Large intestine (tissue), 12 donors: ENCODE measurements at places on chromosomes 5 and 9. TPM values are rescaled to one million over a fixed set of nuclear protein-coding genes. Genes with fewer than 3 reads are reported as not detected.

GRCh38 chr9:17970277-17970676, 391.4 kb downstream of the SH3GL2 start:
- DNase-seq = no peak

- DNase-seq = no peak
These were observed 29.3 kb downstream of the ATP6V0E1 start for GRCh38 chr5:173012882-173013281.

The AJM1 gene
- polyA plus RNA-seq = 10.4 TPM

DNA sequence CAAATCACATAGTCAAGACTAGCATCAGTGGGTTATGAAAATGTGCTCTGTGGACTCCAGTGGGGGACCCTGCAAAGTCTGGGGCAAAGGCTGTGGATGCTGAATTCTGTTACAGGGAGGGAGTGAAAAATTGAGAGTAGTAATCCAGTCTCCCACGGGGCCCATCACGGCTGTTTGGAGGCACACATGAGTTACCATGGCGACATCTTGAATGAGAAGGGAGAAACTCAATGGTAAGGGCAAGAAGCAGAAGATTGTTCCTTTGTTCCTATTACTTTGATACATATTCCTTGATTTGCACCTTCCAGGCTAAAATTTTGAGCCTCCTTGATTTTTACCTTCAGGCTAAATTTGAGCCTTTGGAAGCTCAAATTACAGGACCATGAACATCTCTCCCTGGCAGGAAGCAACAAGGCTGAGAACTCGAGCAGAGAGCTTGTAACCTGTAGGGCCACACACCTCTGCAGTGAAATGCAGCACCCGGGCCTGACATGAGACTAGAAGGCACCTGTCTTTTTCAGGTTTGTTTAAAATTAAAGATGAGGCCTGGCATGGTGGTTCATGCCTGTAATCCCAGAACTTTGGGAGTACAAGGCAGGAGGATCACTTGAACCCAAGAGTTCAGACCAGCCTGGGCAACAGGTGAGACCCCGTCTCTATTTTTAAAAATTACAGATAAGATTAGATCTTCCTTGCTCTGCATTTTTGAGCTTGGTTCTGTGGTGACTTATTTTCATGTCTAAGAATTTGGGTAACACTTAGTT, 31.0 kb upstream of the ZFR start:
- no peak for DNase-seq

DNA sequence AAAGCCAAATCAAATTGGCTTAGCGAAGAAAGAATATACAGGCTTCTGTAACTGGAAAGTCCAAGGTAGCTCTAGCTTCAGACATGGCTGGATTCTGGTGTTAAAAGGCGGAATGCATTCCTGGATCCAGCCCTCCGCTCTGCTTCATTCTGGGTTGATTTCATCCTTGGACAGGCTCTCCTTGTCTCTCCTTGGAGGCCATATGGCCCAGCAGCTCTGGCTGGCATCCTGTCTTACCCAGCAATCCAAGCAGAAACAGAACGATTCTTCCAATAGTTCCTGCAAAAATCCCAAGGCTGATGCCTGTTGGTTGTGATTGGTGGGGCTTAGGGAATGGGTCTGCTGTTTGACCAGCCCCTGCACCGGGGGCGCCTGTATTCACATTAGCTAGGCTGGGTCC, 37.0 kb upstream of the SAP30L start:
- DNase-seq = no peak

The HTR1A gene
- polyA plus RNA-seq = not detected

The KLF4 gene
- polyA plus RNA-seq = 100 TPM

- peak; percentile 9 for DNase-seq
These were observed 12.7 kb downstream of the RLN1 start for GRCh38 chr9:5326893-5327548.

The PCDHGA4 gene
- 0.79 TPM for polyA plus RNA-seq

The GSN gene
- 195 TPM for polyA plus RNA-seq

DNA sequence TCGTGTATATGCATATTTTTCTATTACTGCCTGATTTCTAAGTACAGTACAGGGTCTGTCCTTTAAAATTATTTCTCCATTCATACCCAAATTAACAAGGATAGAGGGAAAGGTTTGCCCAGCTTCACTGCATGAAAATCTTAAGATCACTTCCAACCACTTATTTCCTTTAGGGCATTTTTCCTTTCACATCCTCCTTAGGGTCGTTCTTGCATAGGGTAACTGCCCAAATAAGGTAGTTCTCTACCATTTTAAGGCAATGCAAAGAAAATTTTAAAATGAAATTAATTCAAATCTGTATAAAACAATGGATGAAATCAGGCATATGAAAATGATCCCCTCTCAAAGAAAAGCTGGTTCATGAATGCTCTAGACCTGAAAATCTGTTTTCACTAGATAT, 4.1 kb upstream of the CDC20B start:
- DNase-seq = no peak
